Stimulated activated CD8-positive, alpha-beta memory T cell treated with anti-CD3 and anti-CD28 coated beads, Interleukin-15, amount 100 ng/mL, for 4 hours (primary cell): ENCODE measurements at places on chromosomes 16 and 17.
A peak's percentile ranks its signal among the peaks of the same experiment; 100 is the strongest.

DNA sequence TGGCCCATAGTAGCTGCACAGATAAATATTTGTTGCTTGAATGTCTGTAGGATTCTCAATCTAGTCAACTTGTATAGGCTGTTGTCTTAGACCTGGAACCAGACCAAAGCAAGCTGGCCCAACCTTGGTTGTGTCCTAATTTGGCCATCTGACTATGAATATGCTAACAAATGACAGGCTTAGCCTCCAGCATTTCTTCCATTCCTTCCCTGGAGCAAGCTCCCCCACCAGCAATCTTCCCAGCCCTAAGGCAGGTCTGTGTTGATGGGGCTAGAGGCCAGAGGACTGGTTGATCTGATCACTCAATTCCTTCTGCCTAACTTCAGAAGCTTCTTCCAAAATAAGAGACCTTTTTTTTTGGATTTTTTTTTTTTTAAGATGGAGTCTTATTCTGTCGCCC lies 9.4 kb upstream of the PHOSPHO1 start:
- no peak for DNase-seq

GRCh38 chr17:78343187-78343542 lies 16.7 kb downstream of the SOCS3 start:
- DNase-seq: no peak

GRCh38 chr16:81201267-81201666 lies 37.2 kb upstream of the BCO1 start:
- DNase-seq: no peak

DNA sequence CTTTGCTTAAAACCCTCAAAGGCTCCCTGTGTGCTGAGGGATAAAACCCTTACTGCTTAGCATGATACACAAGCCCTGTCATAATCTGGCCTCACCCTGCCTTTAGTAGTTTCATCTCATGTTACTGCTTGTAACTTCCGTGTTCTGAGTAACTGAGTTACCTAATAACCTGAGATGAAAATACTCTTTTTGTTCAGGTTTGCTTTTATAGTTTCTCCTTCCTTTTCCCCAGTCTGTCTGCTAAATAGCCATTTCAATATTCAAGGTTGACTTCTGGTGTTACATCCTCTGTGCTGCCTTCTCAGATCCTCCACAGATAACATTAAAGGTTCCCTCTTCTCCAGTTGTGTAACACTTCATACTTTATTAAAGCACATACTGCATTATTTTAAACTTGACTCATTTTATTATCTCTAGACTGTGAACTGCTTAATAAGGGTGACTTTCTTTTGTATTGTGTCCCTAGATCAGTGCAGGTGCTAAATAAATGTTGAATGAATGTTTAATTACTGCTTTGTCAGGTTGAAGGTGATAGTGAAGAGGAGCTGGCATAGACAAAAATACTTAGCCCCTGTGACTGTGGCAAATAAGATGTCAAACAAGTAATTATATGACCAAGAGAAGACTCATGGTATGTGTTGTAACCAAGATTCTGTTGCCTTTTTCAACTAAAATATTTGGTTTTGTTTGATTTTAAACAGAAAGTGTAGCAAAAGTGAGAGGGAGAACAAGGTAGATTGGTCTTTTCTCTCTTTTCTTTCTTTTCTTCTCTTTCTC lies 47.8 kb downstream of the NFAT5 start:
- no peak for DNase-seq

- DNase-seq: no peak
These were observed 23.6 kb downstream of the CUEDC1 start for GRCh38 chr17:57931488-57932137.

DNA sequence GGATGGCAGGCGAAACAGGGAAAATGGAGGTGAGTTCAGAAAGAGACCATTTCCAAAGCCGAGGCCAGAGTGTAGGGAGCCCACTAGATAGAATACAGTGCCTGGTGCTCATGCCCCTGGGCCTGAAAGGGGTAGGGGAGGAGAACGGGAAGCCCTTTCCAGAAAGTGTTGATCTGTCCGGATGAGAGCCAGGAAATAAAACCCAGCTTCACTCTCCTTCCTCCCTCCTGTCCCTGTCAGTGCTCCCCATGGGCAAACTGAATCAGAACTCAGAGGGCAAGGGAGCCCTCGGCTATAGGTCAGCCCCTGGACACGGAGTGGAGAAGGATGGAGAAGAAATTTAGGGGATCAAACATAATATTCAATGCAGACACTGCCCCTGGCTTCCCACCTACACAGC lies 57.7 kb upstream of the RPL38 start:
- no peak for DNase-seq

- no peak for DNase-seq
These were observed 112.2 kb upstream of the ZNF750 start for GRCh38 chr17:82952019-82952418.

- DNase-seq: no peak
These were observed 169.8 kb downstream of the LAT start for GRCh38 chr16:29154676-29155121.

DNA sequence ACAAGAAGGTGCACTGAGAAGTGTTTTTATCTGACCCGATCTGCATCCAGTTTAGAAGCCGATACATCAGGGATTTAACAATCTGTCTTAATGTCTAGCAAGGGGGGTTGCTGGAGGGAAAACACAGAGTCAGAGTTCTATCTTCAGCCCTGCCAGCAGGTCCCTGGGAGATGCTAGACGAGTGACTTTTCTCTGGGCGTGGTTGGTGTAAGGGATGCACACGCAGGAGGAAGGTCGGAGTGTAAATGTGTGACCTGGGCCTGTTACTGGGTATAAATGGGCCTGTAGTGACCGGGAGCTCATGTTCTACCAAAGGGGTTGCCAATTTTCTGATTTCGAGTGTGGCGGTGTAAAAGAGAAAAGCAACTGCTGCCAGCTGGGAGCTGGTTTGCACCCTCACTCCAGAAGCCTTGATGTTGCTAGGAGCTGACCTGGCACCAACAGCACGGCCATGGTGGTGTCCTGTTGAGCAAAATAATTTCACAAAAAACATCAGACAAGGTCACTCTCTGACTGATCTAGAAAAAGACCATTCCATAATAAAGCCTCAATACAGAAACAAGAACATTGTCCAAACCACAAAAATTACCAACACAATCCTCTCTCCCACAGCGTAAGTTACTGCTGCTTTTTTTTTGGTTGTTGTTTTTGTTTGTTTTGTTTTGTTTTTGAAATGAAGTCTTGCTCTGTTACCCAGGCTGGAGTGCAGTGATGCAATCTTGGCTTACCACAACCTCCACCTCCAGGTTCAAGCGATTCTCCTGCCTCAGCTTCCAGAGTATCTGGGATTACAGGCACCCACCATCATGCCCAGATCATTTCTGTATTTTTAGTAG lies 1.3 kb upstream of the KCTD13 start:
- DNase-seq: no peak

- no peak for DNase-seq
These were observed at the start of gene COPZ2 for GRCh38 chr17:48037036-48037837. TSS of gene COPZ2 (minus strand) at chr17:48037797. CDS start at chr17:48037777, 20 bp downstream.

GRCh38 chr16:56480776-56481467 lies 29.6 kb downstream of the OGFOD1 start:
- no peak for DNase-seq

- DNase-seq: no peak
These were observed 3.8 kb downstream of the TNRC6C start for GRCh38 chr17:77962348-77962747.

- no peak for DNase-seq
These were observed 16.0 kb upstream of the OR1F1 start for GRCh38 chr16:3171855-3172593.

- no peak for DNase-seq
These were observed 17.7 kb downstream of the CDIP1 start for GRCh38 chr16:4520913-4521312.

DNA sequence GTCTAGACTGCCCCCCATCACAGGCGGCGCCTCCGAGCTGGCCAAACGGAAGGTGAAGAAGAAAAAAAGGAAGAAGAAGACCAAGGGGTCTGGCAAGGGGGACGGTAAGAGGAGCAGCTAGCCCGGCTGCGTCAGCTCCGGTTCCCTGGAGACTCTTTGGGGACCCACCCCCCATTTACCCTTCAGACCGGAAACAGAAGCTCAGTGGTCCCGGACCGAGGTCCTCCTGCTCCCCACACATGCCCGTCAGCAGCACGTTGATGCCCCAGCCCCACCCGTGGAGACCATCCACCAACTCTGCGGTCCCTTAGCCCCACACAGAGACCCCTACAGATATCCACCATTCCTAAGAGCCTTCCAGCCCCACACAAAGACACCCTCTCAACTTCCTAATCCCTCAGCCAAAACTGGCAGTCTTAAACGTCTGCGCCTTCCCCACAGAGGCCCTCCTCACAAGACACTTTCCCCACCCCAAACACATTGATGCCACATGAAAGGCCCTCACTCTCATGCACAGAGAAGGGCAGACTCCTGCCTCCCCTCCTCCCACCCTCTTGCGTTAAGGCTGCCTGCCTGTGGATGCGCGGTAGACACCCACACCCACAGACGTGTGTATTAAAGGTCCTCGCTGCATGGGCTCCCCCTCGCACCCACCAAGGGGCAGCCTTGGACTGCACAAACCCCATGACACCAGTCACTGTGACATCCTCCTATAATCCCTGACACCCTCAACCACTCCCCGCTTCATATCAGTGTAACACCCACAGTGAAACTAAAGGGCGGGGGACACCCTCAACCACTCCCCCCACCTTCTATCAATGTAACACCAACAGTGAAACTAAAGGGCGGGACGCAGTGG lies 58.2 kb upstream of the RPH3AL start:
- DNase-seq: no peak

DNA sequence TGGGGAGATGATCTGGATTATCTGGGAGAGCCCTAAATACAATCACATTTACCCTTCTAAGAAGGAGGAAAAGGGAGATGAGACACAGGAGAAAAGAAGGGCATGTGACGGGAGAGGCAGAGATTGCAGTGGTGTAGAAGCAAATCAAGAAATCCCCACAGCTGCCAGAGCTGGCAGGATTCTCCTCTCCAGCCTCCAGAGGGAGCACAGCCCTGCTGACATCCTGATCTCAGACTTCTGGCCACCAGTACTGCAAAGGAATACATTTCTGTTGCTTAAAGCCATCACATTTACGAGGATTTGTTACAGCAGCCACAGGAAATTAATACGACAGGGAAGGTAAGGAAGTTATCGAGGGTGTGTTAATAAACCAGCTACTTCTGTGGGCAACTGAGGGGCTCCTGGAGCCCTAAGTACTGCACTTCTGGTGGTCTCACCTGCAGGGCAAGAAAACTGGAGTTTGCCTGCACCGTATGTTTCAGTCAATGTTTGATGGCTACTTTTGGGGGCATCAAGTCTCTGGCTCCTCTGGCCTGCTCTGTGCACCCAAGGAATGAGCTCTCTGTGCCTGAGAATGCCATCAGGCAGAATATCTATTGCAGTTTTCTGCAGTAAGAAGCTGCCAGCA lies 22.9 kb upstream of the CDH13 start:
- no peak for DNase-seq

- no peak for DNase-seq
These were observed 52.8 kb downstream of the MARCHF10 start for GRCh38 chr17:62755141-62755851.

- DNase-seq: no peak
These were observed 204.2 kb downstream of the CDH13 start for GRCh38 chr16:82830944-82831343.

- no peak for DNase-seq
These were observed 46.5 kb upstream of the CPNE2 start for GRCh38 chr16:57045694-57046381.

DNA sequence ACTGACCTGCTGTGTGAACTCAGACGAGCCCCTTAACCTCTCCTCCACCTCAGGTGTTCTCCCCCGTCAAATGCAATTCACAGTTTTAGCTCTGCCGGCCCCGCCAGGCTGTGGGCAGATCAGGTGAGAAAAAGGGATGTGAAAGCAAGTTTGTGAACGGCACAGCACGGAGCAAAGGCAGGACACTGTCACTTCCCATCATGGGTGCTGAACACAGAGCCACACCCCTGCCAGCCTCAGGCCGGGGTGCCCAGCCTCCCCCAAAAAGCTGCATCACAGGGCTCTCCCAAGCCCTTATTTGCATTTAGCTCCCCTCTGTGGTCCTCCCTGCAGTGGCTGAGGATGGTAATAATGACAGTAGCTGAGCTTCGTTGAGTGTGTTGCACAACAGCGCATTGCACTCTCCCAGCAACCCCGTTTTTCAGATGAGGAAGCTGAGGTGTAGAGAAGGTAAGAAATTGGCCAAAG lies 88.8 kb upstream of the TNRC6C start:
- DNase-seq: no peak

DNA sequence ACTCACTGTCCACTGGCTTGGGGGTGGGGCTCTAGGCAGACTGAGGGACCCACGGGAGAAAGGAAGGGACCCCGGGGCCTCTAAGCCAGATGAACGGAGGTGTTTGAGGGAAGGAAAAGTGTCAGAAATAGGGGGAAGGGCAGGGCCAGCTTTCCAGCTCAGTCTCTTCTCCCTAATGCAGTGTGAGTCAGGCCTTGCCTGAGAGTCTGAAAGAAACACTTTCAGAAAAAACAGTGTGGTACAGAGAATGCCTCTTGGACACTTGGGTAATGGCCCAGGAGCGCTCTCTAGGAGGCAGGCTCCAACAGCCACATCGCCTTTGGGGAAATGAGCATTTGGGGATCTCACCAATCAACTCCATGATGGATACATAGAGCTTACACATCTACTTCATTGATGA lies 46.9 kb downstream of the NDEL1 start:
- no peak for DNase-seq

- no peak for DNase-seq
These were observed 177.2 kb downstream of the CDH8 start for GRCh38 chr16:61858988-61859387.

- no peak for DNase-seq
These were observed at the start of gene RGS11 for GRCh38 chr16:275786-276232. TSS of gene RGS11 (minus strand) at chr16:275944. CDS start at chr16:275911, 33 bp downstream.

- no peak for DNase-seq
These were observed 3.8 kb upstream of the NPB start for GRCh38 chr17:81898029-81898866.

- DNase-seq: no peak
These were observed 43.6 kb downstream of the TOM1L2 start for GRCh38 chr17:17928398-17929287.

- no peak for DNase-seq
These were observed 7.7 kb downstream of the ZNF207 start for GRCh38 chr17:32357615-32358014.

DNA sequence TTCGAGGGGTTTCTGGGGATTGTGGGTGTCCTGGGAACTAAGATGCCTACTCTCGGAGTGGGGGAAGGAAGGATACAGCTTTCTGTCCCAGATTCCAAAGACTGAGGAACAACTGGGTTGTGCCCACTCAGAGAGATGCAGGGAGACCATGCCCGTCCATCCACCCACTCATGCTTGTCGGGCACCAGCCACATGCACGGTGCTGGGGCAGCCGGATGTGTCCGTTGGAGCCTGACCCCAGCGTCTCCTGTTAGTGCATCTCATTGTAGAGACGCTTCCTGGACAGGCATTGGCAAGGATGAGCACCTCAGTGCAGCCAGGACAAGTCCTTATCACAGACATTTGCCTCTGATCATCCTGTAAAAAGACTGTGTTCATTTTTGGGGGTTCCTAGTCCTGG lies 58.1 kb downstream of the METRNL start:
- DNase-seq: no peak

GRCh38 chr17:41965694-41966462 lies 717 bp upstream of the CNP start:
- peak; percentile 36 for DNase-seq

GRCh38 chr16:720990-721764 lies at the start of gene ANTKMT:
TSS of gene ANTKMT (plus strand) at chr16:721146. CDS start at chr16:721275, 129 bp downstream.
- peak; percentile 59 for DNase-seq

GRCh38 chr17:245020-245419 lies 63.6 kb upstream of the DOC2B start:
- no peak for DNase-seq

GRCh38 chr17:32467949-32468348 lies 18.8 kb upstream of the CDK5R1 start:
- DNase-seq: no peak

- DNase-seq: no peak
These were observed 143.0 kb downstream of the GAS7 start for GRCh38 chr17:10055262-10055975.

- DNase-seq: no peak
These were observed 80.7 kb upstream of the CES5A start for GRCh38 chr16:55955845-55956244.
